ENCODE measurements at places on chromosomes 2 and 18. TPM values are rescaled to one million over a fixed set of nuclear protein-coding genes. Genes with fewer than 3 reads are reported as not detected.
A peak's percentile ranks its signal among the peaks of the same experiment; 100 is the strongest.

DNA sequence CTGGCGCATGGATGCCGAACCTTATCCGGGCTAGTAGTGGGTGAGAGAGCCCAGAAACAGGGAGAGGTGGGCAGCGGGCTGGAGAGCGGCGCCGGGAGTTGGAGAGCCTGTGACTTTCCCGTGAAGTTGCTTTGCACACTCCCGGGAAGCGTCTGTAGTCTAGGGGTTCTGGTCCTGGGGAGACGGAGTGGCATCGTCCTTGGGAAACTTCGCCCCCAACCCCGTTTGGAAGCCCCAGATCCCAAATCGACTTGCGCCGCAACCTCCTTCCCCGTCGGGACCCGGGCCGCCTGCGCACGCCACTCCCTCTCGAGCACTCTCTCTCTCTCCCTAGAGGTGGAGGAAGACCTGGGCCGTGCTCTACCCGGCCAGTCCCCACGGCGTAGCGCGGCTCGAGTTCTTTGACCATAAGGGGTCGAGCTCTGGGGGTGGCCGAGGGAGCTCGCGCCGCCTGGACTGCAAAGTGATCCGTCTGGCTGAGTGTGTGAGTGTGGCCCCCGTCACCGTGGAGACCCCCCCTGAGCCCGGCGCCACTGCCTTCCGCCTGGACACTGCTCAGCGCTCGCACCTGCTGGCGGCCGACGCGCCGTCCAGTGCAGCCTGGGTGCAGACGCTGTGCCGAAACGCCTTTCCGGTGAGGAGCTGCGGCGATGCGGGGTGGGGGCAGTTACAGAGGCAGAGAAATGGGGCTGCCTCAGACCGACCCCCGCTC lies 456 bp downstream of the DOK1 start:
- H3K27ac ChIP-seq, result peak overlapping the region; percentile 62
- H3K4me1 ChIP-seq, result no peaks in the 10 kb centered on the region
- H3K4me3 ChIP-seq, result peak overlapping the region; percentile 76

GRCh38 chr2:3079466-3079865 lies 298.2 kb downstream of the EIPR1 start:
- H3K27me3 ChIP-seq, result no peaks in the 10 kb centered on the region
- no peaks in the 10 kb centered on the region for H3K36me3 ChIP-seq
- no peaks in the 10 kb centered on the region for H3K4me1 ChIP-seq

- H3K27me3 ChIP-seq, result no peaks in the 10 kb centered on the region
- peak; percentile 93 for DNase-seq
- H3K36me3 ChIP-seq, result no peaks in the 10 kb centered on the region
These were observed 185.0 kb downstream of the ANAPC1 start for GRCh38 chr2:111698743-111699554.

GRCh38 chr2:241161646-241162281 lies 11.5 kb downstream of the PPP1R7 start:
- no peak overlapping the region for H3K4me3 ChIP-seq
- H3K27me3 ChIP-seq, result no peaks in the 10 kb centered on the region
- H3K36me3 ChIP-seq, result peaks cover 5% of the 10 kb centered on the region
- DNase-seq, result peak; percentile 52
- H3K4me1 ChIP-seq, result no peaks in the 10 kb centered on the region
- peak overlapping the region; percentile 3 for H3K27ac ChIP-seq

- peaks cover 9% of the 10 kb centered on the region for H3K4me1 ChIP-seq
- H3K27me3 ChIP-seq, result peaks cover 21% of the 10 kb centered on the region
- H3K36me3 ChIP-seq, result no peaks in the 10 kb centered on the region
- no peak for DNase-seq
- no peak overlapping the region for H3K27ac ChIP-seq
These were observed 21.8 kb downstream of the WNT10A start for GRCh38 chr2:218902427-218902826.

DNA sequence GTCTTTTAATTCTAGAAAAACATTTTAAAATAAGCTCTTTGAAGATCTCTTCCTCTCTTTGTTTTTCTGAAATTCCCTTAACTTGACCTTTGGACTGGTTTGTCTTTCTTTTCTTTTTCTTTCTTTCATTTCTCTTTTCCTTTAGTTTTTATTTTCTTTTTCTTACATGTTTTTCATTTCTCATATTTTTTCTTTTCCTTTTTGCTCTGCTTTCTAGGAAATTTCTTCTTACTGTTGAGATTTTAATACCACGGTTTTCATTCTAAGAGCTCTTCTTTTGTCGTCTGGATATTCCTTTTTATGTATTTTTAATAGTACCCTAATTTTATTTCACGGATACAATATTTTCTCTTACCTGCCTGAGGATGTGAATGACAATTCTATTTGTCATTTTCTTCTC lies 337.8 kb downstream of the AGPS start:
- H3K4me3 ChIP-seq, result no peak overlapping the region
- no peak overlapping the region for H3K27ac ChIP-seq
- H3K27me3 ChIP-seq, result no peaks in the 10 kb centered on the region
- no peak for DNase-seq

- H3K27me3 ChIP-seq, result no peaks in the 10 kb centered on the region
- H3K4me1 ChIP-seq, result no peaks in the 10 kb centered on the region
- H3K27ac ChIP-seq, result no peak overlapping the region
- DNase-seq, result no peak
- no peak overlapping the region for H3K4me3 ChIP-seq
- no peaks in the 10 kb centered on the region for H3K36me3 ChIP-seq
These were observed 4.6 kb downstream of the C2orf81 start for GRCh38 chr2:74416778-74417177.

GRCh38 chr2:11228692-11229091 lies 73.4 kb downstream of the SLC66A3 start:
- no peak for DNase-seq
- H3K36me3 ChIP-seq, result no peaks in the 10 kb centered on the region
- no peak overlapping the region for H3K4me3 ChIP-seq
- H3K27me3 ChIP-seq, result no peaks in the 10 kb centered on the region

GRCh38 chr2:66440708-66441497 lies 6.0 kb downstream of the MEIS1 start:
- H3K4me3 ChIP-seq, result peak overlapping the region; percentile 15
- no peaks in the 10 kb centered on the region for H3K36me3 ChIP-seq
- H3K27ac ChIP-seq, result peak overlapping the region; percentile 18
- peaks cover 4% of the 10 kb centered on the region for H3K27me3 ChIP-seq
- no peaks in the 10 kb centered on the region for H3K4me1 ChIP-seq

- H3K27ac ChIP-seq, result no peak overlapping the region
- H3K4me3 ChIP-seq, result no peak overlapping the region
- no peaks in the 10 kb centered on the region for H3K4me1 ChIP-seq
- H3K27me3 ChIP-seq, result no peaks in the 10 kb centered on the region
- H3K36me3 ChIP-seq, result no peaks in the 10 kb centered on the region
- DNase-seq, result no peak
These were observed 158.5 kb upstream of the PID1 start for GRCh38 chr2:229429589-229429988.

- no peak overlapping the region for H3K4me3 ChIP-seq
- H3K4me1 ChIP-seq, result no peaks in the 10 kb centered on the region
- no peak overlapping the region for H3K27ac ChIP-seq
- DNase-seq, result no peak
- no peaks in the 10 kb centered on the region for H3K27me3 ChIP-seq
These were observed 65.5 kb upstream of the PMAIP1 start for GRCh38 chr18:59834267-59834666.

- no peaks in the 10 kb centered on the region for H3K4me1 ChIP-seq
- peak; percentile 58 for DNase-seq
- no peaks in the 10 kb centered on the region for H3K27me3 ChIP-seq
These were observed 387.8 kb downstream of the IRS1 start for GRCh38 chr2:226411727-226412360.

DNA sequence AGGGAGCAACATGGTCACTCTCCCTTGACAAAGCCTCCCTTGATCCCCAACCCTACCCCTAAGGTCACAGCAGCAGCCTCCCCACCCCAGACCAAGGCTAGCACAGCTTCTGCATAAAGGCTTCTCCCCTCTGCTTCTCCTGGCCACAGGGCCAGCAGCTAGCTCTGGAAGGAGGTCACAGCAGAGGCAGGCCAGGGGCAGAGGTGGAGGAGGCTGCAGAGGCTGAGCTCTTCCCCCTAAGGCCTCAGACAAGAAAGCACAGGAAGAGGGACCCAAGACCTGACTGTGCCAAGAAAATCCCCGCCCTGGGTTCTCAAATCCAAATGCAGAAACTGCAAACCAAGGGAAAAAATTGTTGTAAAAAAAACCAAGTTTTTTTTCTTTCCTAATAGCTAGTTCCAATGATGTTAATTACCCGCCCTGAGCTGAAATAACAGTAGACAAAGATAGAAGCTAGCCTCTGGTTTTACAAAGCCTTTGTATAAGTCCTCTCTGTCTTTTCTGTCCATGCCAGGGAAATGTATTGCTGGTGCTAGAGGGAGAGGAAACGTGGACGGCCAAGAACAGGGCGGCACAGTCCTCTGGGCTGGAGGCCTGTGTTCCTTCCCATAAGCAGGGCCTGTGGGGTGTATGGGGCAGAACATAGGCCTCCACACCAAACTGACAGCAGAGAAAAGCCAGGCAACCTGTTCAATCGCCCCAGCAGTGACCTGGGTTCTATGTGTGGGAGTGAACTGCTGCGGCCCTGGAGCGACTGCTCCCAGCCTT lies 79.5 kb downstream of the POLR1A start:
- peaks cover 7% of the 10 kb centered on the region for H3K36me3 ChIP-seq
- no peak overlapping the region for H3K4me3 ChIP-seq
- no peak for DNase-seq
- H3K4me1 ChIP-seq, result no peaks in the 10 kb centered on the region
- no peaks in the 10 kb centered on the region for H3K27me3 ChIP-seq

- no peak for DNase-seq
- H3K27ac ChIP-seq, result no peak overlapping the region
- no peak overlapping the region for H3K4me3 ChIP-seq
- H3K36me3 ChIP-seq, result no peaks in the 10 kb centered on the region
- H3K27me3 ChIP-seq, result no peaks in the 10 kb centered on the region
These were observed 90.9 kb upstream of the SMAD2 start for GRCh38 chr18:48021273-48021914.

DNA sequence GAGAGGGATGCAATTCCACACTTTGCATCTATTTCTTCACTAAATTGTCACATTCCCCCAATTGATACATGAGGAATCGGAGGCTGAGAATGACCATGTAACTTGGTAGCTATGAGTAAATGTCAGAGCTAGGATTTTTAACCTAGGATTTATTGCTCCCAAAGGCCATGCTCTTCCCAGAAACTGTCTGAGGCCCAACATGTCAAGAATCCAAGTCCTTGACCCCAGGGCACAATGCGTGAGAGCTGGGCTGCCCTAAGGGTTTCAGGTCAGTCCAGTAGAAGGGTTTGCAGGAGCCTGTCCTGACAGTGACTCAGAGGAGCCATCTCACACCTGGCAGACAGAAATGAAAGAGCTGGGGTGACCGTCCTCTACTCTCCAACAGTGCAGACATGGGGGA lies 30.3 kb downstream of the LRRC30 start:
- H3K27me3 ChIP-seq, result no peaks in the 10 kb centered on the region
- DNase-seq, result no peak
- no peak overlapping the region for H3K27ac ChIP-seq
- no peaks in the 10 kb centered on the region for H3K36me3 ChIP-seq

DNA sequence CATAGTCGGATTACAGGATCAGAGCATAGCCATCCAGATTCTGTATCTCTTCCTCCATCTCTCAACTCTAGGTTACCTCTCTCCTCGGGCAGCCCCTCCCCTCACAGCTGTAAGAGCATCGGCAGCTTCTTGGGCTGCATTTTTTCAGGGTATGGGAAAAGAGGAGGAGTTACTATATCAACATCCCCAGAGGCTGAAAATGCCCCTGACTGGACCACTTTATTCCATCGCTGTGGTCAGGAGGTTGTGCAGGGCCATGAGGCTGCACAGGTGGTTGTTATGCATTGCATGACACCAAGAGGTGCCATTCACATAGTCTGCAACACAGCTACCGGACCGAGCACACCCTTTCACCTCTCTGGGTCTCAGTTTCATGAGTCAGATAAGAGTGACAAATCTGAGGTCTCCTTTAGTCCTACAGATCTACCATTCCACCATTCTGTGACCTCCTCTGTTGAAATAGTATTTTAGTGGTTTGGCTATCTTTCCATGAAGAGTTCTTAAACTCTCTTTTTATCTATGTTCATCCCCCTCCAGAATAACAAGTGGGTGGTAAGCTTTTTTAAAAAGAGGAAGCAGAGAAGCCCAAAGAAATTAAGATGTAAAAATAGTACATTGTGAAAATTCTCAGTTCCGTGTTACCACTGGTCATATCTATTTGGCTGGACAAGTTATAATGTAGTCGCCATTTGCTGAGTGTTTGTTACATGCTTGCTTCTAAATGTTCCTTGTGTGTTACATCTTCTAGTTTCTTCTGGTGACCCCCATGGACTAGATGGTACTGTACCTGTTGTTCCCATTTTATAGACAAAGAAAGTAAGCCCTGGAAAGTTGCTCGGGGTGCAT lies 56.6 kb upstream of the SLC1A4 start:
- H3K27ac ChIP-seq, result no peak overlapping the region
- no peaks in the 10 kb centered on the region for H3K27me3 ChIP-seq
- no peaks in the 10 kb centered on the region for H3K36me3 ChIP-seq
- no peaks in the 10 kb centered on the region for H3K4me1 ChIP-seq
- no peak overlapping the region for H3K4me3 ChIP-seq

- DNase-seq, result no peak
- H3K27ac ChIP-seq, result no peak overlapping the region
- no peak overlapping the region for H3K4me3 ChIP-seq
- peaks cover 12% of the 10 kb centered on the region for H3K36me3 ChIP-seq
- H3K27me3 ChIP-seq, result no peaks in the 10 kb centered on the region
These were observed 6.0 kb downstream of the DDX18 start for GRCh38 chr2:117820444-117820843.

- H3K4me3 ChIP-seq, result no peak overlapping the region
- H3K4me1 ChIP-seq, result no peaks in the 10 kb centered on the region
- H3K27ac ChIP-seq, result no peak overlapping the region
- no peaks in the 10 kb centered on the region for H3K27me3 ChIP-seq
These were observed 2184.6 kb upstream of the PIK3C3 start for GRCh38 chr18:39770399-39770798.

DNA sequence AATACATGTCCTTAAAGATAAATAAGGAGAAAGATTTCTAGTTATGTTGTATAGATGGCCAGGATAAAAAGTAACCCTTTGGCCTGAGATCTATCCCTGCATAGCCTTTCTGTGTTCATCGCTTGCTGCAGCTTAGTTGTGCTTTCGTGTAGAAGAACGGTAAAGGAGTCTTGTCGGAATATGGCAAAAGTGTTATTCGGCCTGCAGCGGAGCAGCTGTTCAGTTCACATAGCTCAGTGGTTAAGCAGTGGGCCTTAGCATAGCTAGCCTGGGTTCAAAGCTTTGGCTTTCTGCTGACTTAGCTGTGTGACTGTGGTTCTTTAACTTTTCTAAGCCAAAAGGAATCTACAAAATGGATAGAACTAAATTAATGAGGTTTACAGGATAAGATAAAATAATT lies 55.4 kb downstream of the MALT1 start:
- H3K27ac ChIP-seq, result no peak overlapping the region
- H3K36me3 ChIP-seq, result no peaks in the 10 kb centered on the region
- no peaks in the 10 kb centered on the region for H3K27me3 ChIP-seq
- DNase-seq, result no peak
- H3K4me1 ChIP-seq, result no peaks in the 10 kb centered on the region
- no peak overlapping the region for H3K4me3 ChIP-seq

GRCh38 chr2:149155196-149155969 lies 116.9 kb downstream of the LYPD6B start:
- no peak for DNase-seq
- H3K36me3 ChIP-seq, result no peaks in the 10 kb centered on the region
- no peak overlapping the region for H3K27ac ChIP-seq
- H3K4me1 ChIP-seq, result no peaks in the 10 kb centered on the region
- H3K27me3 ChIP-seq, result no peaks in the 10 kb centered on the region

GRCh38 chr2:49265471-49265870 lies 111.2 kb upstream of the FSHR start:
- H3K27me3 ChIP-seq, result no peaks in the 10 kb centered on the region
- DNase-seq, result no peak
- H3K27ac ChIP-seq, result no peak overlapping the region
- no peaks in the 10 kb centered on the region for H3K4me1 ChIP-seq
- no peak overlapping the region for H3K4me3 ChIP-seq
- no peaks in the 10 kb centered on the region for H3K36me3 ChIP-seq

Gene ERICH2
- not detected for total RNA-seq

Gene C2orf80
- total RNA-seq, result not detected

Gene SERPINB3
- not detected for total RNA-seq

Gene NGEF
- 25.6 TPM for total RNA-seq

Gene UGT1A4
- 1.8 TPM for total RNA-seq

Gene MPHOSPH10
- 18.7 TPM for total RNA-seq
